RWPE1 (cell line): ENCODE measurements at places on chromosomes 6 and 20.
A peak's percentile ranks its signal among the peaks of the same experiment; 100 is the strongest.

- DNase-seq: no peak
Measured at GRCh38 chr6:112118034-112118433, 30.6 kb downstream of the FAM229B start.

GRCh38 chr6:37487591-37488380 is 11.9 kb downstream of the CCDC167 start:
- DNase-seq: no peak

DNA sequence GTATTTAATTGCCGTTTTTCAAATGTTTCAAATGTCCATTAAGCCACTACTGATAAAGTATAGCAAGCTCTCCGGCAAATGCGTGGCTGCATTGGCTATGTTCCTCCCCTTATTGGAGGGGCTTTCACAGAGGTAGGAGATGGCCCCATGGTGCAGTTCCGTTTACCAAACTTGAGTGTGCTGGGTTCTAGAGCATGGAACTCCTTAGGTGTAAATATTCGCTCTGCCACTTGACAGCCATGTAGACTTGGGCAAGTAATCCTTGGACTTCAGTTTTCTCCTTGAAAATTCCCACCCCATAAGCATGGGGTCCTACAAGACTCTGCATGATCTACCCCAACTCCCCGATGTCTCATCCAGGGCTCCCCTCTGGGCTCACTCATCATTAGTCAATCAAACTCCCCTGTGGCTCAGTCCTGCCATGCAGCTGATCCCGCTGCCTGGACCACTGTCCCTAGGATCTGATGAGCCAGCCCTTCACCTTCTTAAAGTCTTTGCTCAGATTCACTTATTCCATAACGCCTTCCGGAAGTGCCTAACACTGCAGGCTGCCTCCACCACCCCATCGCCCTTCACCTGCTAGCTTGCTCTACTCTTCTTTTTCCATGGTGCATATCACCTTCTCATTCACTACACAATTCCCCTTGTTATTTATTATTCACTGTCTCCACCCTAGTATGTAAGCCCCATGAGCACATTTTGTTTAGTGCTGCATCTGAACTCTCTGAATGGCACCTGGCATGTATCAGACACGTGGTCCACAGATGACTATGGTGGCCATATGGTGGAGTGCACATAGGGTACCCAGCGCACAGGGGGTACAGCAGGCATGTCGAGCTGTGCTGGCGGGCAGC is 18.8 kb downstream of the PRR18 start:
- no peak for DNase-seq

GRCh38 chr6:57040011-57040410 is 6.5 kb upstream of the KIAA1586 start:
- no peak for DNase-seq

DNA sequence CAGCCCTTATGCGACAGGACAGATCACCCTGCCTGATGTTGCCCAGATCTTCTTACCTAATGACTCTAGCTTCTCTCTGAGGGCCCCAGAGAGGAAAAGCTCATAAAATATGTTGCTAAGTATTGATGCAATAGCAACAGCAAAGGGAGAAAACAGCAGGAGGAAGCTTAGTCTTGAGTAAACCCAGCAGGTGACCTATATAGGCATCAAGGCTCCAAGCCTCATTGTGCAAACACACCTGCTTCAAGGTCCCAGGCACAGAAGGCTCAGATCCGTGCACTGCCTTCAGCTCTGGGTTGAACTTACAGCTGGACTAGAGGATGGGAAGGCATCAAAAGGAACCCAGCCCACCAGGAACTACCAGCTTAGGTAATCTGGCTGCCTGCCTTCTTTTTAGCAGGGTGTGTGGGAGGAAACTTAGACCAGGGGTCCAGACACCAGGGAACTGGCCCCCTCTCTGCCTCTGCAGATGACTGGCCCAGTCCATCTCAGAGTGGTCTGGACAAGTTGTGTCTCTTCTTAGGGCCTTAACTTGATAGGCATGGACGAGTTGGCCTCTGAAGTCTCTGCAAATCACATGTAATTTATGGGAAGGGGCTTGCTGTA is 34.4 kb downstream of the TGM3 start:
- no peak for DNase-seq

- DNase-seq: no peak
Measured at GRCh38 chr6:44235269-44235668, 11.6 kb upstream of the HSP90AB1 start.

GRCh38 chr6:15475261-15475660 is 187.6 kb downstream of the DTNBP1 start:
- no peak for DNase-seq

DNA sequence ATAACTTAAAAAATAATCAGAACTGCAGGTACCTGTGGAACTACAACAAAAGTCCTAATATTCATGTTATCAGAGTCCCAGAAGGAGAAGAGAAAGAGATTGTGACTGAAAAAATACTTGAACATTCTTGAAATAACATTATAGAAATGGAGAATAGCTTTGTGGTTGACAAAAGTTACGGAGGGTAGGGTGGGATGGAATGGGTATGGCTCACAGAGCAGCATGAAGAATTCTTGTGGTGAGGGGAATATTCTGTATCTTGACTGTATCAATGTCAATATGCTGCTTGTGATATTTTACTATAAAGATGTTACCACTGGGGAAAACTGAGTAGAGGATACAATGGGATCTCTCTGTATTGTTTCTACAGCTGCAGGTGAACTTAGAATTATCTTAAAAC is 122.5 kb downstream of the DST start:
- DNase-seq: no peak

- DNase-seq: no peak
Measured at GRCh38 chr20:22836877-22837276, 198.2 kb upstream of the SSTR4 start.

GRCh38 chr6:125586074-125586473 is 163.4 kb upstream of the HEY2 start:
- DNase-seq: peak; percentile 28

DNA sequence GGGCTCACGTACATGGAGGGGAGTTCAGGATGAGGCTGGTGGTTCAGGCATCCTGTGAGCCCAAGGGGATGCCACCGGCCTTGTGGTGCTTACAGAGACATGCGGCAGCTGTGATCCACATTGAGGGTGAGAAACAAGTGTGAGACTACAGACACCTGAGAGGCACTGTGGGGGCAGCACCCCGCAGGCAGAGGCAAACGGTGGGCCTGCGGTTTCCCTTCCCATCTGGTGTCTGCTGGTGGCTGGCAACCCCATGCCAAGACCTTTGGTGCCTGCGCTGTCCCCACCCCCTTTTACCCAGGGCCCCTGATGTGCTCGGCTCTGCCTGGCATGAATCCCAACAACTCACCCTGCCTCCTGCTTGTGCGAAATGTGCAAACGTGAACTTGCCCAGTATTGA is 42.0 kb downstream of the ERMARD start:
- DNase-seq: no peak

DNA sequence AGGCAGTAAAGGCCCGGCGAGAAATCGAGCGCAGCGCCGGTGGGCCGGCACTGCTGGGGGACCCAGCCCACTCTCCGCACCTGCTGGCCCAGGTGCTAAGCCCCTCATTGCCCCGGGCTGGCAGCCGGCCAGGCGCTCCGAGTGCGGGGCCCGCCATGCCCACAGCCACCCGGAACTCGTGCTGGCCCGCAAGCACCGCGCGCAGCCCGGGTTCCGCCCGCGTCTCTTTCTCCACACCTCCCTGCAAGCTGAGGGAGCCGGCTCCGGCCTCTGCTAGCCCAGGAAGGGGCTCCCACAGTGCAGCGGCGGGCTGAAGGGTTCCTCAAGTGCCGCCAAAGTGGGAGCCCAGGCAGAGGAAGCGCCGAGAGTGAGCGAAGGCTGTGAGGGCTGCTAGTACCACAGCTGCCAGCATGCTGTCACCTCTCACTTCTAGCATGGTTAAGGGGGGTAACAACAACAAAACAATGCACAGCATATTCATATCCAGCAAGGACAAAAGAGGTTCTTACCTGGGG is 11.3 kb upstream of the GMPR start:
- no peak for DNase-seq

- DNase-seq: no peak
Measured at GRCh38 chr6:131377112-131377705, 195.8 kb upstream of the ARG1 start.

DNA sequence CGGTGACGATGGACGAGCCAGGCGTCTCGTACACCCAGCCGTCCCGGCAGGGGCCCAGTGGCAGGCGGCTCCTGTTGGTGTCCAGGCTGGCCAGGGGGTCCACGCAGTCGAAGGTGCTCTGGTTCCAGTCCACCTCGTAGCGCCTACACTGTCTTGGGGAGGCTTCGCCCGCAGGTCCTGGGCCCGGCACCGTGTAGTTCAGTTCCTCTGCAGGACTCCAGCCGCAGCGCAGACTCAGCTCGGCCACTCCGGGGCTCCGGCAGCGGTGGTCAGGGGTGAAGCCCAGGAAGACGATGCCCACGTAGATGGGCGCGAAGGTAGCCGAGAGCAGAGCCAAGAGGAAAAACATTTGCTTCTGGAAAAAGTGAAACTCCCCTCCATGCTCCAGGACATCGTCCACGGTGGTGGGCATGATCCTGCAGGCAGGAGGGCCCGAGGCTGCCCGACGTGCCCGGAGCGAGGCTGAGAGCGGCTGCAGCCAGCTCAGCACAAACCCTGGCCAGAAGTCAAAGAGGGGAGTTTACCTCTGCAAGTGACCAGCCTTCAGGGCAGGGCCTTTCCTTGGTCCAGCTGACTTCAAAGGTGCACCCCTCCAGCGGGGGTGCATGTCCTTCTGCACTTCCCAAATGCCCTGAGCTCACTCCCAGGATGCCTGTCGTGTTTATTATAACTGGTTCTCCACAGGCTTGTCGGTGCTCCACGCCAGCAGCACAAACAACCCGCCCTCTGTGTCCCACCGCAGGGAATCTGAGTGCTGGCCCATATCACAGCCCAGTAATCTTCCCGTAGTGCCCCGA is at the start of gene SLC22A2:
TSS of gene SLC22A2 (minus strand) at position 476 of the 797 bp plus-strand sequence. CDS start at position 412, 64 bp downstream.
- DNase-seq: no peak

DNA sequence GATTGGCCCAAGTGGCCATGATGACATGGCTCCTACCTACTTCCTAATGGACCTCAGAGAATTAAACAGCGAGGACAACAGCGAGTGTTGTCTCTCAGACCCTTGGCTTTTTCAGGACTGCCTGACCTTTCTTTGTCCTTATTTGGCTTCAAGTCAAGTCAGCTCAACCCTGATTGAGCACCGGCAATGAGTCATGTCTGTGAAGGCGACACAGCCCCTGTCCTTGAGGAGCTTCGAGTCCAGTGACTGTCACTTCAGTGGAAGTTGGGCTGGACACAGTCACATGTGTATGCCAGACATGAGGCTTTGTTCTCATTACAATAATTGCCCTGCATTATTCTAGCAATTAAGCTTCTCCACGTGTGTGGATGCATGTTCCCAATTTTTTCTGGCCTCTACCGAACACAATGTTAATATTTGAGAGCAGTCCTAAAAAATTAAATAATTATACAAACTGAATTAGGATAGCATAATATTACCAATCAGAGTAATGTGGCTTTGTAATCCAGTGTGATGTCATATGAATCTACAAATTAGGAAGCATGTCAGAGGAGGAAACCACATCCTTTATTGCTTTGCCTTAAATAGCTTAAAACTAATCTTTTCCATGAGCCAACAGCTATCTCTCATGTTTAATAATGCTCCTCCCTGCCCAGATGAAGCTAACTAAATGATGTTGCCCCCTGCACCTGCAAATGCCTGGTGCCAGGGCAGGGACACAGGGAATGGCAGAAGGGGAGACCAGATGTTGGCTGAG is 178.6 kb downstream of the CDH26 start:
- no peak for DNase-seq

- no peak for DNase-seq
Measured at GRCh38 chr6:143040018-143040417, 20.7 kb upstream of the AIG1 start.

- DNase-seq: no peak
Measured at GRCh38 chr6:134533991-134534390, 216.1 kb upstream of the SGK1 start.

- no peak for DNase-seq
Measured at GRCh38 chr20:42441196-42441863, 748.4 kb downstream of the PTPRT start.

GRCh38 chr6:53831081-53831869 is 36.5 kb downstream of the LRRC1 start:
- no peak for DNase-seq

DNA sequence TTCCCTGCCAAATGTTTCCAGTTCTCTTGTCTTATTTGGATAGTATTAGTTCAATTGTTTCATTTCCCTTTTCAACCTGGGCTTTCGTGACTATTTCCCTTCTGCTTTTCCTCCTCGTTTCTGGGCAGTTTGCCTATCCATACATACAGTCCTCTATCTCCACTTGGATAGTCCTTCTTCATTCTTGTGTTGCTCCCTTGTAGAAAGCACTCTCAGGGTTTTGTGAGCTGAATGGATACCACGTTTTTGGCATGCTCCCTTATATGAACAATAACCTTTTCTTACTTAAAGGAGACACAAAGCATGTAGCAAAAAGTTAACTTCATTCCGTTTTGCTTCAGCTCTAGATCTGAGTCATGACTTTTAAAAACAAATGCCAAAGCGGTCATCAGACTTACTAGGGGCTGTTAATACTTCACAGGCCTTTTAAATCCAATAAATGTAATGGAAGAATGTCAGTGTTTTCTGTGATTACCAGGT is 16.6 kb downstream of the CRYBG1 start:
- no peak for DNase-seq

DNA sequence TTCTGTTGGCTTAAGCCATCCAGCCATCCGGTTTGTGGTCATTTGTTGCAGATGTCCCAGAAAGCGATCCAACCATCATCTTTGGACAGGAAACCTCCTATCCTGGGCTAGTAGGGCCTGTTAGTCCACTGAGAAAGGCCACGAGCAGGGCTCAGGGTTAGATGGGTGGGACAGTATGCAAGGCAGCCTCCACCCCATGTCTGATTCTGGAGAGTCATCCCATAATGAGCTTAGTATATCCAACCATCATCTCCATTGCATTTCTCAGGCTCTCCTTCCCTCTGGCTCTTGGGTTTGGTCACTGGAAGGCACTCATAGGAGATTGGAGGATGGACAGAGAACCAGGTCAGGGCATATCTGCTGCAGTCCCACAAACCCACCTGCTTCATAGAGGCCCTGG is 117.8 kb downstream of the LRFN2 start:
- no peak for DNase-seq

- no peak for DNase-seq
Measured at GRCh38 chr20:29878281-29878741, 1379.2 kb upstream of the DEFB115 start.
